ENCODE measurements at places on chromosomes 4 and X.

DNA sequence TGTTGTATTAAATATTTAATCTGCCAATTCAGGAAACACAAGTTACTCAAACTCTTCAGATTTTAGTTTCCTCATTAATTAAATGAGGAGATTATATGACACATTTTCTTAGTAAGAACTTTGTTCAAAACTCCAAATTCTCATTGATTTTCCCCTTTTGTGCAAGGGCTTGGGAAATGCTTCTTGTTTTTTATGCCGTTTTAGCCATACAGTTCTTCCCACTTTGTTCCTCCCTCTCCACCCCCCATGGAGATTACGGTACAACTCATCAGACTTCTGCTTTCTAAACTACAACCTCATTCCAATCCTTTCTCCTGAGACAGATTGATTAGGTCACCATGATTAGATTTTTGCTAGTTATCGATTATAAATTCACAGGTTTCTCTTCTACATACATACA is 10.9 kb upstream of the BBS7 start:
- no peak for DNase-seq

DNA sequence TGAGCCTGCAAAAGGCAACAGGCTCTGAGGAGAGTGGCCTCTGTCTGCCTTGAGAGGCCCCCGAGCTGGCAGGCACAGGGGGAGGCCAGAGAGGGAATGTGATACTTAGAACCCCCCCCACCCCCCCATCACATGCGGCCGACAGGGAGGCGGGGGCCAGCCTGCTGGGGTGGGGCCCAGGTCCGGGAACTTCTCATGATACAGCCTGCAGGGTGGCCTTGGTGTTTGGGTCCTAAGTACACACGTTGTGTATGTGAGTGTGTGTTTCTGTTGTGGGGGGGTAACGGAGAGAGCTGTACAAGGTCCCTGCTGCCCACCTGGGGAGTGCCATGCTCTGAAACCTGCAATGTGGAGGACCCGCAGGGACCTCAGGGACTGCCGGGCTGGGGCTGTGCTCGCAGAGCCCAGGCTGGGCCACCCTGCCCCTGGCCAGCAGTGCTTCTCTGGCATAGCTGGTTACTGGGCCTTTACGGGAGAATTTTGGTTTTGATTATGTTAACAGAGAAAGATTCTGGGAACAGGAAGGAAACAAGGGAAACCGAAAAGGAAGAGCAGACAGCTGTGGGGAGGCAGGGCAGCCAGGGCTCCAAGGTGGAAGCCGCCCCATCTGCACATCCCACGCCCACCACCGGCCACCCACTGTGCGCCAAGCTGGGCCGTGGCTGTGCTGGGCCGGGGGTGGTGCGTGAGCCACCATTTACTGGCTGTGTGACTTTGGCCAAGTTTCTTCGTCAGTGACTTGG is 19.9 kb downstream of the SH3BP2 start:
- DNase-seq: no peak

DNA sequence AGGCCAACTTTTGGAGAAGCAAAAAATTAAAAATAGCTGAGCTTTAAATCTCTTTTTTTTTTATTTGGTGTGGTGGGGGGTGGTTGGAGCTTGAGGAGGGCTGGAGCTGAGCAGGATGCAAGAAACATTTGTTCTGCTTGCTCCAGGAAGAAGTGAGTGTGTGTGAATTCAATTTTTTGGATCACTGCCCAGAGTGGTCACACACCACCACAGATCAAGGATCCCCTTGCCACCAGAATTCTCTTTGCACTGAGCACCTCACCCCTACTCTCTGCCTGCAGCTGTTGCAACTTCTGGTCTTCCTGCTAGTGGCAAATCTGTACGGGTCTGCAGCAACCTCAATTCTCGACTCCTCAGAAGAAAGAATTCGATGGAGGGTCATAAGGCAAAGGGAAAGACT is 19.9 kb upstream of the PLP1 start:
- no peak for DNase-seq

DNA sequence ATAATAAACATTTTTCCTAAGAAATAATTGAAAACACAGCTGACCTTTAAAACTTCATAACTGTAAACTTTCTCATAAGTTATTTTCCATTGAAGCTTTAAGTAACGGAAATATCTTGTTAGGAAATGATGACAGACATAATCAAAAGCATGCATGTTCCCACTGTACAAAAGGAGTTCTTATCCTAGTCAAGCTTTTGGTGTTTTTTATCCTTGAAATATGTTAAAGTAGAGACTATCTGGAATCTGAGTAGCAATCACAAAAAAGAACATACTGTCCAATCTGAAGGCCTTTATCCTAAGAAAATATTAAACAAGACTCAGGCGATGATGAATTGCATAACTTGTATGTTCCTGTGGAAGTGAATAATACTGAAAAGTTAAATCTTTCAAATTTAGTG is 14.4 kb downstream of the GEMIN8 start:
- no peak for DNase-seq

DNA sequence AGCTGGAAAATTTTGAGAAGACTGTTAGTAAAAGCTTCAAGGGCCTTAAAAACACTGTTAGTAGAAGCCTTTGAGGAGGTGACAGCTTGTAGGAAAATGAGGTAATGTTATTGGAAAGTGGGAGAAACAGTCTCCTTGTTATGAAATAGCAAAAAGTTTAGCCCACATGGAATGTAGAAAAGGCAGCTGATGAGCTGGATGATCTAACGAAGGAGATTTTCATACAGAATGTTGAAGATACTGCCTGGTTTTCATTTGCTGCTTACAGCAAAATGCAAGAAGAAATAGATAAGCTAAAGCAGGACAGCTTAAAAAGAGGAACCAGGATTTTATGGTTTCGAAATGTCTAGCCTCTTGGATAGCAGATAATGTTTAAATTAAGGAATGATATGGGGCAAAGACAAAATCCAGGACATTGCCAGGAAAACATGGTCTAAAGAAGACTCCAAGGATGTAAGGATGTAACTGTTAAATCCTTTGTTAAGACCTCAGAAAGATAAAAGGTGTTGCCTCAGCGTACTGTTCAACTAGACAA is 10.2 kb upstream of the STBD1 start:
- no peak for DNase-seq

DNA sequence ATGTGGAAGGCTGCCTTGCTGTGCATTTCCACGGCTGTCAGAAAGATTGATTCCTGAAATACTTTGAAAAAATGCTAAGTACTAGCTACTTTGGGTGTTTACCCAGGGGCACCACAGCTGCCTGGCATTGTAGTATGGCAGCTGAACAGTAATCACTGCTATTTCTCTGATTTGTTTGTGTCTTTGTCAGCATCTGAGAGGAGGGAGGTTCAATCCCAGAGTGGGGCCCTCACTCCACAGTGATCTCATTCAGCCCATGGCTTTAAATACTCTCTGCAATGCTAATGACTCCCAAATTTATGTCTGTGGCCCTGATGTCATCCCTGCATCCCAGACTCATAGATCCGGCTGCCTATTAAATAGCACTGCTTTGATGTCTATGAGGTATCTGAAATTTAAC is 575.3 kb upstream of the MAGEB2 start:
- DNase-seq: no peak

DNA sequence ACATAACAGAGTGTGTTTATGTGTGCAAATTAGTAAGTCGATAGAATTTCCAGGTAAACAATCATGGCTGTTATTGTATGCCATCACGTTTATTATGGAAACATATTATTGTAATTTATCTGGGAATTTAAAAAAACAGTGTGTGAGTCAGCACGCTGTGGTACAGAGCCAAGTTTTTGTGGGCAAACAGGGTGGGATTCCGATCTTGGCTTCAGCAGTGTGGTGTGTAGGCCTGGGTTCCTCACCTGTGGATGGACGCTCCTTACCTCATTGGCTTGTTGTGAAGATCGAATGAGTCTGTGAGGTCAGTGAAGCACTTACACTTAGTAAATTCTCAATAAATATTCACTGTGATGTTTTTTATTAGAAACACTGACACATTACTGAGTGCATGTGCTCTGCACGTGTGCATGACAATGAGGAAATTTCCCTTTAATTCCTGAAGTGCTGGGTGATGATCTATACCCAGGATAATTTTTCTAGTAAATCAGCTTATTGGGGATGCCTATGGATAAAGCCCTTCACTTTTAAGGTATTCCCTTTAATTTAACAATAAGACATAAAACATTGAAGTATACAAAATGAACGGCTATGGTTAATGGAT is 36.4 kb downstream of the SLIT2 start:
- DNase-seq: no peak

DNA sequence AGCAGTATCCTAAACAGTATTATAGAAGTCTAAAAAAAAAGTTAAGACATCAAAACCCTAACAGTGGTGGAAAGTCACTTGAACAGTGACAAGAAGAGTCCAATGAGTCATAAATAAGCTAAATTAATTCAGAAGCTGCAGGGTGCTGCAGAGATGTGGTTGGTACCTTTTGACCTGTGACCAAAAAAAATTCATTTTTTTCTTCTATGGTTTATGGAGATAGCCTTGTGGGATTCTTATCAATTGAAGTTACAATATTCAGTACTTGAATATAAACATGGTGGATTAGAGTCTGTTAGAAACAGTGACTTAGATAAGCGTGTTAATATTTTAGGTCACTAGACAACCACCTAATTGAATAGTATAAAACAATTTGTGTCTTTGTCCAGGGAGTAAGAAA is 35.4 kb downstream of the CCSER1 start:
- DNase-seq: no peak

DNA sequence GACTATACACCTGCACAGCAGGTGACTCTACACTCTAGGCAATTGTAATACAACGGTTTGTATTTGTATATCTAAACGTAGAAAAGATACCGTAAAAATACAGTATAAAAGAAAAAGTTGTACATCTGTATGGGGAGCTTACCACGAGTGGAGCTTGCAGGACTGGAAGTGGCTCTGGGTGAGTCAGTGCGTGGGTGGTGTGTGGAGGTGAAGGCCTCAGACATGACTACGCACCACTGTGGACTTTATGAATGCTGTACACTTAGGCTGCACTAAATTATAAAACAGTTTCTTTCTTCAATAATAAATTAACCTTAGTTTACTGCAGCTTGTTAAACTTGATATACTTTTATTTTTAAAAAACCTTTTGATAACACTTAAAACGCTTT is 85.0 kb upstream of the FAT1 start:
- DNase-seq: no peak

- no peak for DNase-seq
These were observed 537.3 kb upstream of the FTHL17 start for GRCh38 chrX:31609130-31609529.

DNA sequence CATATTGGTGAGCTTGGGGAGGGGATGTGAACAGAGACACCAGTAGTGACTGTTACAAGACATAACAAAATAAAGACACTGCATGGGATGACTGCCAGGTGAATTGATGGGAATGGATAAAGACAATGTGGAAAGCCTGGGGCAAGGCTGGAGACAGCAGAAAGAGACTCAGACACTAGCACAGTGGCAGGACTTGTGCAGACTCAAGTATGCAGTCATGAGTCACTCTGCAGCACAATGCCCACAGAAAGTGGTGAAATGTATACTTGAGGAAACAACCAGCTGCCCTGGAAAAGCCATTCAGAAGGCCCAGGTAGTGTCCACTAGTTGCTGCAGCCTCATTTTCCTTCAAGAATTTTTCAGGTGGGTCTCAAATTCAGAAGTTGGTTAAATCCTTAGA is 452.3 kb downstream of the MID1IP1 start:
- peak; percentile 9 for DNase-seq

DNA sequence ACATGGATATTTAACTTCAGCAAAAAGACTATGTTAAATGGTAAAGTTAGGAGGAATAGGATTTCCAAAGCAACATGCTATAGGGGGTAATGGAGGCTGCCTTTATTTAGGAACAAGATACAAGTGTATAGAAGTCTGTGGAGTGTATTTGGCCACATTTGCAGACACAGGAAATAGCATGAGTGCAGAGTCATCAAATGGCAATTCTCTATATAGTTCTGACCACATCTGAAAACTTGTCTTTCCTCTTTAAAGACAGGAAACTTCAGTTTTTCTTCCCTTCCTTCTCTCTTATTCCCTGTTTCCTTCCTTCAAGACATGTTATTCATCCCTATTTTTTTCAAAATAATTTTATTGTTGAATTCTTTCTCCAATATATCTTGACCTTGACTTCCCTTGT is 119.3 kb upstream of the PITX2 start:
- DNase-seq: no peak

GRCh38 chr4:187208651-187209050 is 485.0 kb upstream of the FAT1 start:
- no peak for DNase-seq

DNA sequence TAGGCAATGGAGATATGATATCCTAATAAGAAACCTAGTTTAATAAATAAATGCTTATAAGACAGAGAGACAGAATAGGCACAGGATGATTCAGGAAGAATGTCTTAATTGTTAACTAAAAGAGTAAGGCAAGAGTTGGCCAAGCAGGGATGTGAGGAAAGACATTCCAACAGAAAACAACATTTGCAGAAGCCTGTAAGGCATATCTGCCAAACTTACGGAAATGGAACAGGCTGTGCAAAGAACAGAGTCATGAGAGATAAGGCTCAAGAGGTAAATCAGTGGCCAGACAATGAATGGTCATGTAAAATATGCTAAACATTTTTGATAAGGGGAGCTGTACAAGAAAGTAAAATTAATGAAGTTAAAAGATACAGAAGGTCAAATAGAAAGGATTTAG is 134.9 kb downstream of the KCTD8 start:
- DNase-seq: no peak

- no peak for DNase-seq
These were observed 16.4 kb downstream of the FAM193A start for GRCh38 chr4:2552806-2553205.

DNA sequence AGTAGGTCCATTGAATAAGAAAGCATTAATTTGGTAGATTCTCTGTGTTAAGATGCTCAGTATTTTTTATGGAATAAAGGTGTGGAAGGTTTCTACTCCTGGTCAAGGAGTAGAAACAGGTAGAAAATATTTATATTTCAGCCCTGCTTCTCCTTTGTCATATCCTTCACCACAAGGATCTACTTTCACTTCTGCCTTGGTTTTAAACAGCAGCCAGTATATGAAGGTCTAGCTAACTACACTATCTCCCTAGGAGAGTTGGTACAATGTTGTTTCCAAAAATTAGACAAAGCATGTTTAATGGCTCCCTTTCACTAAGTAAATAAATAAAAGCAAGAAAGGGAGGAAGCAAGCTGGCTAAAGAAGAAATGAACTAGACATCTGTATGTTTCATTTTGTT is 44.6 kb upstream of the GYPA start:
- no peak for DNase-seq

GRCh38 chr4:13733817-13734216 is 106.3 kb upstream of the BOD1L1 start:
- no peak for DNase-seq

GRCh38 chr4:41541687-41542094 is 3.7 kb downstream of the LIMCH1 start:
- DNase-seq: no peak

GRCh38 chrX:43703211-43703791 is 47.2 kb downstream of the MAOA start:
- DNase-seq: peak; percentile 42
